ENCODE measurements at places on chromosomes 11 and 22.

GRCh38 chr11:39363571-39363970 lies 2095.9 kb downstream of the LRRC4C start:
- DNase-seq: no peak

GRCh38 chr11:407651-408123 lies 7.1 kb downstream of the SIGIRR start:
- DNase-seq: no peak

GRCh38 chr22:32396746-32397145 lies 15.3 kb downstream of the RTCB start:
- no peak for DNase-seq

DNA sequence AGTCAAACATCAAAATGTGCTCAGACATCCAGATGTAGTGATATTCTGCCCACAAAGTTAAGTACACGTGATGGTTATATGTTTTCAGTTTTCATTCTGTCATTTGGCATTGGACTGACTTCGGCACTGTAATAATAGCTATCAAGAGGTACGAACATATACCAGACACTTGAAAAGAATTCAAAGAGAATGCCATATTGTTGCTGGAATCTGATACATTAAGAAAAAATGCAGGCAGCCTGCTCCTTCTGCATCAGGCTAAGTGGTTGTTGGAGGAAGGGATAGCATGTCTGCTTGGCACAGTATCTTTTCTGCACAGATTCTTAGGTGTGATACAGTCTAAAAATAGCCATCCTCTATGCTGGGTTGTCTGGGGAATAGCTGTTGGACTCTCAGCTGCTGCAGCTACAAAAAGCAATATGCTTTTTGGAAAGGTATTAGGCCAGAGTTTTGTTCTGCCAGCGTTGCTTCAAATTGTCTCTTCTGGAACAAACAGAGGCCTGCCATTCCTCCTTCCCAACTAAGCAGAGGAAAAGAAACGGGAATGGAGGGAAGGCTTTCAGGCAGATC lies 892.6 kb downstream of the TBC1D22A start:
- DNase-seq: no peak

- DNase-seq: no peak
These were observed 36.4 kb downstream of the PI4KA start for GRCh38 chr22:20822240-20822639.

- DNase-seq: no peak
These were observed 43.4 kb upstream of the NNMT start for GRCh38 chr11:114252767-114253166.

DNA sequence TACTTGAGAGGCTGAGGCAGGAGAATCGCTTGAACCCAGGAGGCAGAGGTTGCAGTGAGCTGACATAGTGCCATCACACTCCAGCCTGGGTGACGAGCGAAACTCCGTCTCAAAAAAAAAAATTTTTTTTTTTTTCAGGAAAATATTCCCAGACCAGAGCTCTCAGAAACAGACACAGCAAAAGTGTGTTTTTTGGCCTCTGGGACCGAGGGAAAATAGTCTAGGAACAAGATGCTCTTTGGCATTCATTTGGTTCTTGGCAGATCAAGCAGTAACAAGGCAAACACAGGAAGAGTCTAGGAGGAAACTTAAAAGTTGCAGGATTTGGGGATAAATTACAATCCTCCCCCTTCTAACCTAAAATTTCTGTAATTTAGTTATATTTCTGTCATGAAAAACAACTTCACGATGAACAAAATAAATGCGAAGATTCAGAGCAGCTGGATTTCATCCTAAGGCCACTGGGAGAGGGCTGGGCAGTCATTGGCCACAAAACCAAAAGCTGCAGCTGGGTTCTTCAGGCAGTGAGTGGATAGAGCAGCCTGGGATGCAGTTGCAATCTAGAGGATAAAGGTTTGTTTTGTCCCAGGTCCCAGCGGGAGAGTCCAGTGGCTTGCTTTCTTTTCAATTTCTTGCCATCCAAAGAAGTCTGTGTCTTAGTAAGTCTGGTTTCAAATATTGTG lies 19.7 kb downstream of the ATG16L2 start:
- no peak for DNase-seq
